ENCODE measurements at places on chromosomes 11 and 22.

- no peak for DNase-seq
Measured at GRCh38 chr11:17801166-17801565, 66.6 kb downstream of the KCNC1 start.

DNA sequence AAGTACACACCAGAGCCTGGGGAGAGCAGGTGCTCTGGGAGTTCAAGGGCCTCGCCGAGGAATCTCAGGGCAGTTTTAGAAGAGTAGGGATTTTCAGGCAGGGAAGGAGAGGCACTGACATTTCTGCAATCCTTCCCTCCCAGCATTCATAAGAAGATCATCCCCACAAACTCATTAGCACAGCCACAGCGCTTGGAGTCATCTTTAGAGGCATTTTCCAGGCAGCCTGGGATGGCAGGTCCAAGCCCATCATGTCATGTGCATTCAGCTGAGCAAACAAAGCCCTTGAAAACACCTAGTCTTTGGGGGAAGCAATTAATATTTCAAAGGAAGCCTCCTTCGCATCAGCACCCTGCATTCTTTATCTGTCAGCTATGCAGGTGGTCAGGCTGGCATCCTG, 43.8 kb downstream of the MAP6 start:
- no peak for DNase-seq

- DNase-seq, result no peak
Measured at GRCh38 chr22:33357981-33358399, 299.8 kb upstream of the SYN3 start.

DNA sequence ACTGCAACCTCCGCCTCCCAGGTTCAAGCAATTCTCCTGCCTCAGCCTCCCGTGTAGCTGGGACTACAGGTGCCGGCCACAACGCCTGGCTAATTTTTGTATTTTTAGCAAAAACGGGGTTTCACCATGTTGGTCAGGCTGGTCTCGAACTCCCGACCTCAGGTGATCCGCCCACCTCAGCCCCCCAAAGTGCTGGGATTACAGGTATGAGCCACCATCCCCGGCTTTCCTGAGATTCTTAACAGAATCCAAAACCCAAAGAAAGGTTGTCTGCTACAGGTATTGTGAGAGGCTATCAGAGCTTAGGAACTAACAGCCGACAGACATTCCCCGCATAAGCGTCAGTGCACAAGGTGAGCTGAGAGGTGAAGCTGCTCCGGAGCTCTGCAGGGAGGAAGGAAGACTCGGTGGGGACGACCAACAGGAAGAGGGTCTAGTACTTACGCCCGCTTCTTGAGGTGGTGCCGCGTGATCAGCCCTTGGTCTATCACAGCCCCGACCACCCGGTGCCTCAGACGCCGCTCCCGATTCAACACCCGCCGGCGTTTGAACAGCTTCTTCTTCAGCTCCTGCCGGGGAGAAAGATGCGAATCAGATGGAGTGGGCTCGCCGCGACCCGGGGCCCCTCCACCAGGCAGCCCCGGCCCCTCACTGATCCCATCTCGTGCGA, 470 bp downstream of the C11orf98 start:
- DNase-seq, result peak; percentile 25

GRCh38 chr11:6771926-6772893, at the start of gene OR2AG2:
TSS of gene OR2AG2 (minus strand) at chr11:6771976. CDS start at chr11:6768957, 3,019 bp downstream.
- no peak for DNase-seq

GRCh38 chr11:67450796-67451657, 1.5 kb downstream of the GPR152 start:
- no peak for DNase-seq

DNA sequence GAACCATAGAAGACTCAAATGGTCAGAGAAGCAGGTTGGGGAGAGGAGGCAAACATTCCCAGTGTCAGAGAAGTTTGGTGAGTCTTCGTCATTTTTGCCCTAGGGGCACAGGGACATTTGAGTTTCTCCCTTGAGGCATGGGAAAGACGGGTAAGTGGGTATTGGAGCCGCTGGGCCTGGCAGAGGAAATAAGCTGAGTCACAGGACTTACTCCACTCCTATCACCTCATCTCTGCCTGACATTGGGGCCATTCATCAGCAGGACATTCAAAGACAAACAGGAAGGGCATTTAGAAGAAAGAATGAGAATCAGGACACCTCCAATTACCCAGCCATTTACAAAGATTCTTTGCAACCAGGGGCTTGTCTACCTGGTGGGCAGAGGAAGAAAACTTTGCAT, 100.7 kb upstream of the SEZ6L start:
- no peak for DNase-seq

DNA sequence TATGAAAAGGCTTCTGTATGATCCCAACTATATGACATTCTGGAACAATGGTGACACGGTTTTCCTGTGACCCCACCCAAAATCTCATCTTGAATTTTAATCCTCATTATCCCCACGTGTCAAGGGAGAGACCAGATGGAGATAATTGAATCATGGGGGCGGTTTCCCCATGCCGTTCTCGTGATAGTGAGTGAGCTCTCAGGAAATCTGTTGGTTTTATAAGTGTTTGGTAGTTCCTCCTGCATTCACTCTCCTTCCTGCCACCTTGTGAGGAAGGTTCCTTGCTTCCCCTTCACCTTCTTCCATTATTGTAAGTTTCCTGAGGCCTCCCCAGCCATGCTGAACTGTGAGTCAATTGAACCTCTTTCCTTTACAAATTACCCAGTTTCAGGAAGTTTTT, 53.1 kb upstream of the TSPAN18 start:
- no peak for DNase-seq

GRCh38 chr11:70210530-70210929, 7.4 kb downstream of the FADD start:
- DNase-seq, result no peak

DNA sequence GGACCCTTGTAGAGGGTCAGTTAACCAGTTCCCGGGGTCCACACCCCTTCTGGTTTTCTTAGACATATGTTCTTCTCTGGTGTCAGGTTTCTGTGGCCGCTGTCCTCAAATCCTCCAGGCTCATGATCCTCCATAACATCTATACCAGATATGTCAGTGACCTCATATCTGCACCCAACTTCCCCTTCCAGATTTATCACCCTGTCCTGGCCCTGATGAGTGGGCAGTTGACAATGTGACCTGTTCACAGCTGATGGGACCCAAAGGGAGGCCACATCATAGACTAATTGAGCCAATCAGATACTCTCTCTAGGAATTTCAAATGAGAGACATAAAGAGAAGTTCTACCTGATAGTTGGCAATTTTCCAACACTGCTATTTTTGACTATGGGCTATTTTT, 5.1 kb downstream of the DKK3 start:
- no peak for DNase-seq

DNA sequence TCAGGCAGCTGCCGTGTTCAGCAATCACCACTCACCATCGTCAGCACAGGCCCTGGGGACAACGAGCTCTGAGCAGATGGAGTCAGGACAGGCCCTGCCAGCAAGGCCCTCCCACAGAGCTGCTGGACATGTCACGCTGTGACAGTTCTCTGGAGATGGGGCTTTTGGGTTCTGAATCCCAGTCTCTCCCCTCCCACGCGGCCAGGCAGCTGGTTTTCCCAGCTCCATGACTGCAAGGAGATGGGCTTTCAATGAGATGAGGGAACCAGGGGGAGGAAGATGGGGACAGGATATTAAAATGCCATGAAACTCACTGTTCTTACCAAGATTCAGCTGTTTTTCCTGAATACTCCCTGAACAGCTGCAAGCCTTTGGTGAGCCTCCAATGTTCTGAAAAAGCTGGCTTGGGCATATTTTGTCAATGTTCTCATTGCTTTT, 305.9 kb downstream of the BRD1 start:
- no peak for DNase-seq

DNA sequence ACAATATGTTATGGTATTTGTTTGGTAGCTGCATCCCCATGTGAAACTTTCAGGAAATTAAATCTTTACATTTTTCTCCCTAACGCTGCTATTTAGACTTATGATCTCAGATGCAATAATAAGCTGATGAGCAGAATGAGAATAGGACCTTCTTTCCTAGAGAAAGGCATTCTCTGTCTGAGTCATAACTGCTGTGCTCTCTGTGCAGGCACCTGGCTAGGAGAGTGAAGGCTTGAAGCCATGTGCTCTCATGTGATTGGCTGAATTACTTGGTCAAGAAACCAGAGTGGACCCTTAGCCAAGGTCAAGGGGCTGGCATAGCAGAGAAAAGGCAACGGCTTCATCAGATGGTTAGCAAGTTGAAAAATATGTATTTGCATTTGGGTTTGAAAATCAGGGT, 185.0 kb downstream of the ADAMTS15 start:
- no peak for DNase-seq

GRCh38 chr11:32830413-32830738, 649 bp downstream of the PRRG4 start:
- no peak for DNase-seq

DNA sequence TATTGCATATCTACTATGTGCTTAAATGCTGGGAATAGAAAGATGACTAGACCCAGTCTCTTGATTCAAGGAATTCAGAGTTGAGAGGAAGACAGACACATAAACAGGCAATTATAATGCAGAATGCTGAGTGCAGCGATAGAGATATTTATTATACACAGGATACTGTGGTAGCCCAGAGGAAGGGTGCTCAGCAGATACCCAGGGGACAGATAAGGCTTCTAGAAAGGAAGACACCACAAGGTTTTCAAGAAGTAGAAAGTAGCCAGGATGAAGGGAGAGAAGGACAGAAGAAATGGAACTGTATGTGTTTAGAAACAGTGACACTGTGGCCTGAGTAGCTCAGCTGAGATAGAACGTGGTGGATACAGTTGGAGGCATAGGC, 79.4 kb upstream of the NNMT start:
- no peak for DNase-seq

DNA sequence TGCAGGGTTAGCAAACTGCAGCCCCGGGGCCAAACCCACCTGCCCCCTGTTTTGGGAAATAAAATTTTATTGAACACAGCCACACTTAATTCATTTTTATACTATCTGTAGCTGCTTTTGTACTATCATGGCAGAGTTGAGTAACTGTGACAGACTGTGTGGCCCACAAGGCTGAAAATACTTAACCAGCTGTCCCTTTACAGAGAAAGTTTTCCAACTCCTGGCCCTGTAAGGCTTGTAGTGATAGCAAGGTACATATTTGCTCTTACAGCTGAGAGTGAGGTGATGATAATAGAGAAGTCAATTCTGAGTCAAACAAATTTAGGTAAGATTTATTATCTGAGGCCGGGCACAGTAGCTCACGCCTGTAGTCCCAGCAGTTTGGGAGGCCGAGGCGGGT, 87.4 kb upstream of the SLC6A5 start:
- no peak for DNase-seq

DNA sequence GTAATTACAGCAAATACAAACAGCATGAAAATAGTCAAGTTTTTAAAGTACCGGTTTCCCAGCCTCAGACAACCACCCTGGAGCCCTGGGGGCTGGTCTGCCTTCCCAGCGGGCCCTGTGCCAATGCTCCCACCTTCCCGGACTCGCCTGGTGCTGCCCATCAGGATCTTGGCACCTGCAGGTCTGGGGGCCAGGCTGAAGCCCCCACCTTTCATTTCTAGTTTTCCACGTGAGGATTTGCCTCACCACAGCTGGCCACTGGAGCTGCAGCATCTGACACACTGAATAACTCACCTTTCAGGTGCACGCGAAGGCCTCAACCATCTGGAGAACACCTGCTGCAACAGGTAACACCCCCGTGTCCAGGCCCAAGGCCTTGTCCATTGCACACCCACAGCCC, 108.7 kb upstream of the THY1 start:
- DNase-seq, result no peak

DNA sequence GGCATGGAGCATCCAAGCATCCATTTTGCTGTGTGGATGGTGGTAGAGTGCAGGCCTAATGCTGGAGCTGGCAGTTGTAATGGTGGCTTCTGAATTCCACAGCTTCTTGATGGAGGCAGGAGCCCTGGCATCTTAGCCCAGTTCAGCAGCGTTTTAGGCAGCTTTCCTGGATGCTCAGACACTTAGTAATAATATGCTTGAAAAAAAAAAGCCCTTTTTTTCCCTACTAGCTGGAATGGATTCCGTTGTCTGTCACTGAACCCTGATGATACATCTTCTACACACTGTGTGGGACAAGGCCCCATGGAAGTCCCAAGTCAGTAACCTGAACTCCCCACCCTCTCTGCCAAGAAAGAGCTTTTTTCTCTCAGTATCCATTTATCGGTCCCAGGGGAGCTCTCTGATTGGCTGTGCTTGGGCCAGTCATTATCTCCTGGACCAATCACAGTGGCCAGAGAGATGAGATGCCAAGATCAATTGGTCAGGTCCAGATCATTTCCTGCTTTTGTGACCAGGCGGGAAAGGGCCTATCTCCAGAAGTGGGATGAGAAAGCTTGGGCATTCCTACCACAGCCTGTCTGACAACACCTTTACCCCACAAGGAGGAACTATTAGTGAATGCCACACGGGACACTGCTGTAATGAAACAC, 34.2 kb downstream of the MCM5 start:
- no peak for DNase-seq

GRCh38 chr11:76627606-76628005, 42.9 kb downstream of the LRRC32 start:
- no peak for DNase-seq

GRCh38 chr11:17388609-17389210, at the start of gene KCNJ11:
TSS of gene KCNJ11 (minus strand) at chr11:17388659. CDS start at chr11:17388091, 568 bp downstream.
- DNase-seq, result no peak

DNA sequence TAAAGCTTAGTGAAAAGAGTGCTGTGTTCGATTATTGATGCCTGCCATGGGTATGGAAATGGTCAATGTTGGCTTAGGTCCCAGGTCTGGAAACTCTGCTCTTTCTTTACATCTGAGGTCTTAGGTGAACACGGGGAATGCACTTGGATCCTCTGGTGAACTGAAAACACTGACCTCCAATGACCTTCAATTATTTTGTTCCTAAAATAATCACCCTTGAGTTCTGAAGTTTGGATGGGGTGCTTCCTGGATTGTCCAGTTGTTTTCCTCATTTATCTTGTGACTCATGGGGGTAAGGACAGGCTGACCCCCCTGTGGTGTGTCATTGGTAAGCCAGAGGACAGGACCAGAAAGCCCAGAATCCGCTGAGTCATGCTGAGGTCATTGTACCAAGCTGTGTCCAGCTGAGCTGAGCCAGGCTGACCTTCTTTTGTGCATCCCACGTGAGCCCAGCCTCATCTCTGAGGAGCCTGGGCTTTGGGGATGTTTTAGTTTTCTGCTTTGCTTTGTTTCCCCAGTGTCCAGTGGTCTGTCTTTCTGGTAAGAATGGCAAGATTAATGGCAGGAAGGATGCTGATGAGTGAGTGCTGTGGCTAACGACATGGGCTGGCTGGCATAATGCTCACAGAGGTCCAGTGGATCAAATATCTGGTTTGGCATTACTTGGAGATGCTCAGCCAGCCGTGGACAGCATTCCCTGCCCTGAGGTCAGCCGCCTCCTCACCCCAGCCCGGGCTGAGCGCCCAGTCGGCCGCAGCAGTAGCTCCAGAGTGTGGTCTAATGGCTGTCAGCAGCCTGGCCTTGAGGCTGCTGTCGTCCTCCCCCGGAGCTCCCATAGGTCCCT, 35.6 kb downstream of the AMPD3 start:
- no peak for DNase-seq

Data from activated naive CD4-positive, alpha-beta T cell (primary cell).